ENCODE measurements at places on chromosomes 5 and 9.

GRCh38 chr5:16712620-16713019 lies 95.8 kb upstream of the RETREG1 start:
- DNase-seq, result no peak

GRCh38 chr5:6704361-6704851 lies 8.8 kb upstream of the TENT4A start:
- no peak for DNase-seq

- no peak for DNase-seq
Observed at GRCh38 chr5:170562166-170562874, 58.5 kb downstream of the KCNIP1 start.

GRCh38 chr9:124797343-124798103 lies 20.6 kb downstream of the OLFML2A start:
- no peak for DNase-seq

DNA sequence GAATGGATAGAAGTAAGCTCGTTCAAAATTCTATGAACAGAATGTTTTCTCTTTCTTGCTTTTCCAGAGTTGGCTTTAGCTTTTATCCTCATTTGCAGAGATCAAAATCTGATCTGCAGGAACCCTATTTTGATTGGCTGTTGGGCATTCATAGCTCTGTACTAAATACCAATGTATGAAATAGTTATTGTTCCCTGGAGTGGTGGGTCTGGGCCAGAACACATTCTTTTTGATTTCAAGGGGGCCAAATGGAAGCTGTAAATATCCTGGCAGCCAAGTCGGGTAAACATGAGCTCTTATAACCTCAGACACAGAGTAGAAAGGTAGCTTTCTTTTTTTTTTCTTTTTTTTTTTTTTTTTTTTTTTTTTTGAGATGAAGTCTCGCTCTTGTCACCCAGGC lies 241.5 kb downstream of the PDZD2 start:
- DNase-seq, result no peak

GRCh38 chr9:132147331-132147730 lies 14.5 kb upstream of the NTNG2 start:
- DNase-seq, result no peak

DNA sequence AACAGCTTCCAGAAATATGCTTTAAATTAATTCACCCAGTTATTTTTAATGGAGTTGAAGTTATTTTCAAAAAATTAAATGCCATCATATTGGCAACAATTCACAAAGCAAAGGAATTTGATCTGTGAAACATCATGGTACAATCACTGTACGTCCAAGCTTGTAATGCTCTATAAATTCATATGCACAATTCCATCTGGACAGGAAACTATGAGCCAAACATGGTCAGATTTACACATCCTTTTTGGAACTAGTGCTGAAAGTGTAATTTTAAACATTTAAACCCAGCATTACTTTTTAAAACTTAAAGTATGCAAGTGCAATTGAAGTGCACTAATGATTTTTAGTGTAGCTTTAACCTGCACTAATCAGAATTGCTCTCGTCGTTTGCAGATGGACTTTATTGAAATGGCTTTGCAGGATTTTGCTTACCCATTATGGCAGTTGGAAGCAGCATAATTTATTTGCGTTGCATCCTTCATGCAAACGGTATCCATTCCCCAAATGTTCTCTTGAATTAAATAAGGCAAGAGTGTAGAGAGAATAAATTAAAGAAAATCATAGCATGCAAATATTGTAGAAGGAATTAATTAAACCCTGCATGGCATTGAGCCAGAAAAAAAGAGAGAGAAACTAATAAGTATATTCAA lies 21.0 kb upstream of the OR13F1 start:
- DNase-seq, result no peak

- DNase-seq, result no peak
Observed at GRCh38 chr9:104206766-104207165, 112.7 kb downstream of the SMC2 start.

DNA sequence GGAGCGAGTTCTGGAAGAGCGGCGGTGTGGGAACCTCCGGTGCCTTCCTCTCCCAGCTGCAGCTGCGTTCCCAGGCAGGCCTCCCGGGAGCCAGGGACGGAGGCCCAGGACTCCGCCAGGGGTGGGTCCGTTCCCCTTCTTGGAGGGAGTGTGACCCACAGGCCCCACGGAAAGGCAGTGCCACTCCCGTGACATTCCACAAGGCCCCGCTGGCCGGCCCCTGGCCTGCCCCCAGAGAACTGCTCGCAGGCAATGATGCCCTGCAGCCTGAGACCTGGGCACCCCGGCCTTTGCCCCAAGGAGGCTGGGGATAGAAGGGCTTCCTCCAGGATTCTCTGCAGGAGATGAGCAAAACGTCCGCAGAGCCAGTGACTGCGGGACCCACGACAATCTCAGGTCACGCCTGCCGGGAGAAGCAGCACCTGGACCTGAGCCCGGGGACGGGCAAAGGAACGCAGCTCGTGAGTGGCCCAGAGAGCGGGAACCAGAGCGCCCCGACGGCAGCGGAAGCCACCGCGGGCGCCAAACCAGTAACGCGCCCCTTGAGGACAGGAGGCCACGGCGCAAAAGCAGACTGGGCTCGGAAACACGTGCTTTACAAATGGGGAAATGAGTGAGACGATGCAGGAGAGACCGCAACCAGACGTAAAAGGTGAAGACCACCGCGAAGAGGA lies 9.3 kb downstream of the OBP2B start:
- DNase-seq, result peak; percentile 30

GRCh38 chr9:23538461-23539003 lies 287.5 kb downstream of the ELAVL2 start:
- DNase-seq, result no peak

DNA sequence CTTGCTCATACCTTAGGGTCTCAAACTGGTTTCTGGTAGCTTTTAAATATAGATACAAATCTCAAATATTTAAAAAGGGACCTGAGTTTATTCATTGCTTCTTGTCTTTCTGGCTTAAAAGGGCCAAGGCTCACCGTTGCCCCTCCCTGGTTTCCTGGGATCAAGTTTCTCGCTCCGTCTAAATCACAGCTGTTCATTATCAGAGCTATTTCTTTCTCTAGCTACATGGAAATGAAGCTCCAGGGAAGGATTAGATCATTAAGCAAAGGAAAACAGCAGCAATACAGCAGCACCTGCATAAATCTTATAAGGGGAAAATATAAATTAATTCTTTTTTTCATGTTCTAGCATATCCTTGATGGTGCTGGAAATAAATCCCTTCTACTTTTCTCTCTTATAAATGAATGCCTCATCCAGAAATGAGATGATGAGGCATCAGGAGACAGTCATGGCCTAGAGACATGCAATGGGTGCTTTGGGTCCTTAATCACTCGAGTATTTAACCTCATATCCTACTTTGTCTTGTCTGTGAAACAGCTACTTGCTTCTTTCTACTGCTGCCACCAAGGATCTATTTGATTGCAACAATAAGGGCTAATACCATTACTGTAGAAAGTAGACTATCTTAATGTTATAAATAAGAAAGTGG lies 320.1 kb downstream of the TRPM3 start:
- DNase-seq, result no peak

DNA sequence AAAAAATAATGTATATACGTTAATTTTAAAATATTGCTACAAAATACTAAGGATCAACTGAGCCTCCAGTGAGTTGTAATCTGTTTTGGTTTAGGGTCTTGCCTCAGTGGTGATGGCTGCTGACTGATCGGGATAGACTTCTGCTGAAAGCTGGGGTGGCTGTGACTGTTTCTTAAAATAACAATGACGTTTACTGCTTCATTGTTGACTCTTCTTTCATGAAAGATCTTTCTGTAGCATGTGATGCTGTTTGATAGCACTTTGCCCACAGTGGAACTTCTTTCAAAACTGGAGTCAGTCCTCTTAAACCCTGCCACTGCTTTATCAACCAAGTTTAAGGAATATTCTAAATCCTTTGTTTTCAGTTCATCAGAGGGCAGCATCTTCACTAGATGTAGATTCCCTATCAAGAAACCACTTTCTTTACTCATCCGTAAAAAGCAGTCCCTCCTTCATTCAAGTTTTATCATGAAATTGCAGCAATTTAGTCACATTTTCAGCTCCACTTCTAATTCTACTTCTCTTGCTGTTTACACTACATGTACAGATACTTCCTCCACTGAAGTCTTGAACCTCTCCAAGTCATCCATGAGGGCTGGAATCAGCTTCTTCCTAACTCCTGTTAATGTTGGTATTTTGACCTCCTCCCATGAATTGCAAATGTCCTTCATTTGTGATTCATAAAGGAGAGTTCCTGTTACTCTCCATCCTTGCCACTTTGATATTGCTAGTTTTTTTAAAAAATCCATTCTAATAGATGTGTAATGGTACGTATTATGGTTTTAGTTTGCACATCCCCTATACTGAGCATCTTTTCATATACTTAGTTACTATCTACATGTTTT lies 41.5 kb upstream of the PTPDC1 start:
- DNase-seq, result no peak

GRCh38 chr9:23598994-23599393 lies 227.0 kb downstream of the ELAVL2 start:
- no peak for DNase-seq

DNA sequence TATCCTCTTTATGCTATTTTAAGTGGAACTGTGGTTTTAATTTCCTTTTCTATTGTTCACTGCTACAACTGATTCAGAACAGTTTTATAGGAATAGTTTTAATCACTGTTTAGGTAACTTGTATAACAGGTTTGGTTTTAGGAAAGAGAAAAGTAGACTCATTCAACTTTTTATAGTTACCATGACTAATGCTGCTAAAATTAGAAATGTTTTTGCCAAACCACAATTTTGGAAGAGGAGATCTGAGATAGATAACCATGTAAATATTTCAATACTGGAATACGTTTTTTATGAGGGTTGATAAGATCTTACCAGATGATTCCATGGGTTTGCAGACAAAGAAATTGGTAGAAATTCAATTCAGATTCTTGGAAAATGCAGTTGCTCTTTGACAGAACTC lies 404.6 kb upstream of the ARRDC3 start:
- DNase-seq, result no peak

DNA sequence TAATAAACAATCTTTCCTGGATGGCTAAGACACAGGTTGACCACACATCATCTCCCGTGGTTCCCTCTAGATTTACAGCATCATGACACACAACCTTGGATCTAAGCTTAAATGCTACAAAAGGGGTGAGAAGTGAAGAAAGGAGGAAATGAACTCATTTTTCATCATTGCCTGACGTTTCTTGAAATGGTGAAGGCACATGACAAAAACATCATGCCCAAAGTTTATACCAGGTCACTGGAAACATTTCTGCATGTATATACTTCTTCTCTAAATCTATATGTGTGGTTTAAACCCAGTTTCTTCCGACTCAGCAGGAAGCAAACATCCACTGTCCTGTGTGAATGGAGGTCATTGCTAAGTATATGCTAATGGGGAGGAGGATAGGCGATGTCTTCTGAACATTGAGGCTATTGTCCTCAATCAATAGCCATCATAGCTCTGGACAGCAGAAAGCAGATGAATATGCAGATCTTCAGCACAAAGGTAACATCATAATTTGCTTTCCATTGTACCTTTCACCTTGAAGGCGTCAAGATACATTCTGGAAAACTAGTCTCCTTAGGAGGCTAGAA lies 137.4 kb downstream of the MED27 start:
- no peak for DNase-seq

- no peak for DNase-seq
Observed at GRCh38 chr9:97617939-97618416, 15.2 kb downstream of the TSTD2 start.

GRCh38 chr9:21682981-21683380 lies 119.5 kb upstream of the MTAP start:
- DNase-seq, result no peak

- DNase-seq, result no peak
Observed at GRCh38 chr9:69199769-69200470, 25.8 kb downstream of the TJP2 start.

- DNase-seq, result no peak
Observed at GRCh38 chr9:121362813-121363621, 7.0 kb downstream of the STOM start.

DNA sequence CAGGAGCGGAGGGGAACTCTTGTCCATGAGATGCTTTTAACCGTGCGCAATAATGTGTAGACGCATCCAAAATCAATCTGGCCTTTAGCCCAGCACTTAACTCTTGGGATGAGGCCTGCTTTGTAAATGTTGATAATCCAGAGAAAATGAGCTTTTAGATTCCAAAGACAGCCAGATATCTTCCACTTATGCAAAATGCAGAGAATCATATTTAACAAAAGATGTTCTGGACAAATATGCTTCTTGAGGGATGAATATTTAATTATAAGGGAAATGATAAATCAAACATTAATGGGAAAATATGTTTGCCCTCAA lies 5.6 kb downstream of the S1PR3 start:
- no peak for DNase-seq

DNA sequence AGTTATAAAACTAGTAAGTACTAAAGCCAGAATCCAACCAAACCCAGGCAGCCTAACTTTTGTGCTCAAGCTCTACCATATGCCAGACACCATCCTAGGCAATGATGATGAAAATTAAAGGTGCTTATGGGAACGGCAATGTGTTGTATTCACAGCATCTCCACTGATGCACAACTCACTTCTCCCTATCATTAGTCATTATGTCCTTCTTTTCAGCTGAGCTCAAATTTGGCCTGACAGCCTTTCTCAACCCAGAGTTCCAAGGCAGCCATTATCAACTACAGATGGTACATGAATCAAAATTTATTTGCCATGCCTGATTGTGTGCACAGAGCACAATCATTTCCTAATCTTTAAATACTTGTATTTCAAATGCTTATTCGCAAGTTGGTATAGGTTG lies 121.6 kb upstream of the TNPO1 start:
- no peak for DNase-seq

DNA sequence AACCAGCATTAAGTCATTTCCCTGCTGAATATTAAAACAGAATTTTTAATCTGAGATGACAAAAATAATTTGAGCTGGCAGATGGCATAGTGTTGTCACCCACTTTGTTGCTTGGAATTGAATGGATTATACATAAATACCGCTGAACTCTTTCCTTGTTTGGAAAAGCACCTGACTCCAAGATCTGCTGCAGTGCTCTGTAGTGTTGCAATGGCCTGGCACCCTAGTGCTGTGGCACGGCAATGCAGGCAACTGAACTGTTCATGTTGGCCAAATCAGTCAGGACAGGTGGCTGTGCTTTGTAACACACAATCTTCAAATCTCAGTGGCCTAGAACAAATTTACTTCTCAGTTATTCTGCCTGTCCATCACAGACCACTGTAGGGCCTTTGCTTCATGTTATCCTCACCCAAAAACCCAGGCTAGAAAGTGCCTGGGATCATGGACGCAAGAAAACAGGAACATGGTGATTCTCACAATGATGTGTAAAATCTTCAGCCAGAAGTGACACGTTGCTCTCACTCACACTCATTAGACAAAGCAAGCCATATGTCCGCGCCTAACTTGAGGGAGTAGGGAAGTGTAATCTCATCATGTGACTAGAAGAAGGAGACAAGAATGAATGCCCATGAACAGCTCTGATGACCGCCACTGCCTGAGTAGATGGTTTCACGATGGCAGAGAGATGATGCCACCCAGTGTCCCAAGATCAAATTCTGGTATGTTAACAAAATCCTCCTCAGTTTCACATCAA lies 191.9 kb upstream of the PUM3 start:
- no peak for DNase-seq

GRCh38 chr5:56012281-56012963 lies 17.7 kb upstream of the IL6ST start:
- DNase-seq, result peak; percentile 29

All from activated naive CD4-positive, alpha-beta T cell treated with anti-CD3 and anti-CD28 coated beads, Interleukin-2, amount 50 U/mL, for 16 hours (primary cell).